ENCODE measurements at places on chromosomes 5 and 9.

GRCh38 chr9:76191493-76191892 is 202.7 kb downstream of the RFK start:
- no peak for DNase-seq

- DNase-seq: no peak
Observed at GRCh38 chr5:68898951-68899471, 194.8 kb upstream of the SLC30A5 start.

GRCh38 chr9:114735704-114736103 is 53.7 kb upstream of the TEX48 start:
- DNase-seq: peak; percentile 28

DNA sequence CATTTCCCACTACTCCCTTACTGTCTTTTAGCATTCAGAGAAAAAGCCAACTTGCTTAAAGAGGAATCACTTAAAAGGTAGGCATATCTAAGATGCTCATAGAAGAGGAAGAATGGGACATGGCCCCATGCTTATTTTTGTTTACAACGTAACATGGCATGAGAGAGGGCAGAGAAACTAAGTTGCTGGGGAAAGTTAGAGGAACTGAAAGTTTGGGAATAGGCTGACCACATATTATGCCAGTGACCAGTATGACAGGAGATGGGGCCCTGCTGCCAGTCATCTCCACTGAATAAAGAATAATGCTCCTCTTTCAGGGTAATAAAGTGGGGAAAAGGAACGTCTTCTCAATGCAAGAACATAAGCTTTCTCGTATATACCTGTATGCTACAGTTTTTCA is 1.9 kb downstream of the PLPP6 start:
- DNase-seq: no peak

GRCh38 chr9:137174722-137175293 is 3.0 kb upstream of the TMEM210 start:
- no peak for DNase-seq

DNA sequence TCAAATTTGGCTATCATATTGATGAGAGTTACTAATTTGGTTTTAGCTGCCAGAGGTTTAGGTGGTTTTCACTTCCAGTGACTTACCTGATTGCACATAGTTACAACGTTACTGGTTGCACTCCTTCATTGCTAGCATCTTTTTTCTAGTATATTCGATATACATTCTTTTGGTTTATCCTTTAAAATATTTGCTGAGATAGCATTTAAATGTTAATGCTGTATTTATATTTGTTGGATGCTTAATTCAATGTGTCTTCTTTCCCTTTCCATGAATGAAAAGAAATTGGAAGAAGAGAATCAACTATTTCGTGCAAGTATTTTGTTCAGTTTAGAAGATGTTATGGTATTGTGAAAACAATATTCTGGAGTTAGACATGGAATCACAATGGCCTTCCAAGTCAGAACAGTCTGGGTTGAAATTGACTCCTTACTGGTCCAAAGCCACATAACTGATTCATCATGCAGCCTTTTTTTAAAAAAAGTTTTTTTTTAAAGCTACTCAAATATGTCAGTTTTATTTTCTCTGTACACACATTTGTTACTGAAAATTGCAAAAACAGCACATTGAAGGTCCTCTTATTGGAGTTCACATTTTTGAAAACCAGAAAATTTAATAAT is 2.2 kb downstream of the SPIN1 start:
- no peak for DNase-seq

DNA sequence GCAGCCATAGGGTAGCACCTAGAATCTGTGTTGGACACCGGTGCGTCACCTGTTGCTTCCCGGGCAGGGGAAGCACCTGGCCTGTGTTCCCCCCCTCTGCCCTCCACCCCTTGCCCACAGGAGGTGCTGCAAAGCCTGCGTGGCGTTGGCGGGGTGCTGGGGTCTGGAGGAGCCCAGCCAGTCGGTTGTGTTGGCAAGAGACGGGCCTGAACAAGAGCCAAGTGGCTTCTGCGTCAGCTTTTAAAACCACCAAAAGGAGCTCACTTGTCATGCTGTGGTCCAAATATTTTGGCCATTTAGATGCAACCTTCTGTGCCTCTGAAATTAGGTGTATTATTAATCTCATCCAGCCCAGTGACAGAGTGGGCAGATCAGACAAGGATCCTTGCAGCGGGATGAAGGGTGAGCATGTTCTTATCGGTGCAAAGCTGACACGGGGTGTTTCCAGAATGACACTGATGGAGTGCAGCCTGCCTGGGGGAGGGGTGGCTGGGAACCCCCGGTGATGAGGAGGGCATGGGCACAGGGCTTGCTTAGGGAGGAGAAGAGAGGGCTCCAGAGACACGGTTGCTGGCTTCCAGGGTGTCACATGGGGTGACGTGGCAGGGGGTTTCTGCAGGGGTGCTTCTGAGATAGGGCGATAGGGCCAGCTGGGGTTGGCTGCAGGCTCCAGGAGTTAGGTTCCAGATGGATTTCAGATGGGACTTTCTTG is 9.7 kb upstream of the RXRA start:
- DNase-seq: no peak

DNA sequence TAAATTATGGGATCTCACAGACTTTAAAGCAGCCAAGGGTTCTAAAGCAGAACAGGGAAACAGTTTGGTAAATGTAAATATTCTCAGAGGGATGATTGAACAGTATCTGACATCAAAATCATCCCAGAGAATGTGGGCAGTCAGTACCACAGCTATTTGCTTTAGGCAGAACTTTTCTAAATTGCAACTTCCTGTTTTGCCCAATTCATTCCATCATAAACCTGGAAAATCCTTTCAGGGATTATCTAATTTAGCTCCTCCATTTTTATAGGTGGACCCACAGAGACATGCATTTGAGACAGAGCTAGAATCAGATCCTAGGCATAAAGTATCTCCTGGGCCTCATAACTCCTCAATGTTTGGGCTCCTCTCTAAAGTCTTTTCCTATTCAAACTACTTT is 12.4 kb downstream of the NR6A1 start:
- no peak for DNase-seq

Data from CD4-positive, alpha-beta T cell treated with Interleukin-17A for 1 hour (primary cell).